ENCODE measurements at places on chromosomes 12 and 14. TPM values are rescaled to one million over a fixed set of nuclear protein-coding genes. Genes with fewer than 3 reads are reported as not detected.

Gene ENDOU
- not detected for total RNA-seq

Gene KRT6C
- not detected for total RNA-seq

Gene PRH2
- total RNA-seq = not detected

Gene GON7
- total RNA-seq = 5.3 TPM

Gene TAS2R9
- not detected for total RNA-seq

Gene BEST3
- total RNA-seq = 1.0 TPM

Gene BEGAIN
- 0.54 TPM for total RNA-seq

Gene CCDC38
- total RNA-seq = 0.07 TPM

Gene CRIP1
- total RNA-seq = 21.3 TPM

Gene ALKBH2
- total RNA-seq = 6.0 TPM

Gene LTB4R2
- total RNA-seq = 7.8 TPM

Gene TMEM179
- 0.75 TPM for total RNA-seq

Gene FAR2
- total RNA-seq = 3.3 TPM

Gene STYX
- 24.3 TPM for total RNA-seq

Gene TTC6
- not detected for total RNA-seq

Gene TROAP
- total RNA-seq = 2.7 TPM

Gene MMP17
- total RNA-seq = 8.4 TPM

Gene CCDC175
- not detected for total RNA-seq

Gene NTF3
- 8.9 TPM for total RNA-seq

Gene OTOGL
- total RNA-seq = 0.53 TPM

Gene SLC35F4
- total RNA-seq = not detected

Gene GLT8D2
- total RNA-seq = 11.1 TPM

Gene PYM1
- 31.5 TPM for total RNA-seq

Gene RAD52
- total RNA-seq = 12.4 TPM

Gene PTPRR
- total RNA-seq = 1.3 TPM

Gene CLEC14A
- total RNA-seq = not detected

Gene PROX2
- not detected for total RNA-seq

Gene REM2
- 0.48 TPM for total RNA-seq

Gene PTGR2
- total RNA-seq = 7.0 TPM

Gene ATL1
- total RNA-seq = 15.8 TPM

Gene RD3L
- not detected for total RNA-seq

Gene GLRX5
- 50.1 TPM for total RNA-seq

Gene GLI1
- total RNA-seq = 5.8 TPM

Gene NID2
- total RNA-seq = 22.3 TPM

Gene SLC25A21
- 1.5 TPM for total RNA-seq

Gene SYNDIG1L
- total RNA-seq = not detected

Gene NUMB
- 93.9 TPM for total RNA-seq

Gene SPX
- total RNA-seq = 19.8 TPM

Gene SLC2A14
- 2.3 TPM for total RNA-seq

Gene KRT78
- not detected for total RNA-seq

Gene RFX4
- total RNA-seq = 0.07 TPM

Gene SINHCAF
- total RNA-seq = 115 TPM

Gene KRT7
- 97.6 TPM for total RNA-seq

Gene HOXC9
- not detected for total RNA-seq
